ENCODE measurements at places on chromosomes 1 and 21.

GRCh38 chr1:157652859-157653493, 47.6 kb downstream of the FCRL3 start:
- DNase-seq: no peak

DNA sequence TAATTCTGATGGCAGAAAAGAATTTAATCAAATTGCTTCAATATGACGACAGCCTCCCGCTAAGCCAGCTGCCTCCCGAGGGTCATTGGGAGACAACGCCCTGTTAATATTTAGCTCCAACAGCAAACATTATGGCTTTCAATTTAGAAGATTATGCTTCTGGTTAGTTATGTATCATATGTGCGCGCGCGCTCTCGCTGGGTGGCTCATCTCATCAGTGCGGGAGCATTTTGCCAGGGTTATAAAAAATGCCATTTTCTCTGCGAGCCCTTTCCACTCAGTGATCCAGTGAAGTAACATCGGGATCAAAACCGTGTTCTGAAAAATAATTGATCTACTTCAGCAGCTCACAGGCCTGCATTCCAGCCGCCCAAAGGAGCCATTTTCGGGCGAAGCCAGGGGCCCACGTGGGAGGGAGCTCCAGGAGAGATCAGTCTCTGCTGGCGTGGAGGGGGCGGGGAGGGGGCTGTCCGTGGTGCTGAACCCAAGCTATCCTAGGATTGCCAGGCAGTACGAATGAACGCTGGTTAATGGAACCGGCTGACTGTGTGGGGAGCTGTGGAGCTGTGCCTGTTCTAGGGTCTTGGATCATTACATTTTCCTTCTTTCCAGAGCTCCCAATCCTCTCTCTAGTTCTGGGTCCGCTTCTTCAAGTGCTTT, 219.1 kb upstream of the ZC3H12A start:
- DNase-seq: peak; percentile 33

DNA sequence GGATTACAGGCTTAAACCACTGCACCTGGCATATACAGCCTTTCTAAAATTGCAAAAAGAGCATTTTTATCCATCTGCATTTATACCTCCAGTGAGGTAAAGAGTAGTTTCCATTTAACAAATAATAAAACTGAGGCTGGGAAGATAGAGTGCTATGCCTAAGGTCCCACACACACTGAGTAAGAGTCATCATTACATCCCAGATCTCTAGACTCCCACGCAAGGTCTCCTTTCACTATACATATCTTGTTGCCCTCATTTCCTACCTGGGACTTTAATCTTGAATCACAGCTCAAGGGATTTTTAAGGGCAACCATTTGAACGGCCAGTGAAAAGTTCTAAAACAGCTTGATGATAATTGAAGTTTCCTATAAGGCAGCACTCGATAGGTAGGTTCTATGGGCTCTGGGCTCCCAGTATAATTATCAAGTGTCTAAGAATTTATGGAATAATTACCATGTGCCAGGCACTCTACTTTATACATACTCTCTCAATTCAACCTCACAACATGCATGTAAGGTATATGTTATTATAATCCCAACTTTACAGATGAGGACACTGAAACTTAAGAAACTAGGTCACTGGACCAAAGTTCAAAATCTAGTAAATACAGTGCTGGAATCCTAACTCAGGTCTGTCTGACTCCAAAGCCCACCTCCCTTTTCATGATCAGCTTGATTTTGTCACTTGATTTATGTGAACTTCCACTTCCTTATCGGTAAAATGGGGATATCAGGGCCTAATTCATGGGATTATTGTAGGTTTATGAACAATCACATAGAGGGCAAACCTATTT, 23.3 kb upstream of the EPS15 start:
- no peak for DNase-seq

- DNase-seq: peak; percentile 61
These were observed 894.7 kb downstream of the ADGRL2 start for GRCh38 chr1:82695443-82695842.

DNA sequence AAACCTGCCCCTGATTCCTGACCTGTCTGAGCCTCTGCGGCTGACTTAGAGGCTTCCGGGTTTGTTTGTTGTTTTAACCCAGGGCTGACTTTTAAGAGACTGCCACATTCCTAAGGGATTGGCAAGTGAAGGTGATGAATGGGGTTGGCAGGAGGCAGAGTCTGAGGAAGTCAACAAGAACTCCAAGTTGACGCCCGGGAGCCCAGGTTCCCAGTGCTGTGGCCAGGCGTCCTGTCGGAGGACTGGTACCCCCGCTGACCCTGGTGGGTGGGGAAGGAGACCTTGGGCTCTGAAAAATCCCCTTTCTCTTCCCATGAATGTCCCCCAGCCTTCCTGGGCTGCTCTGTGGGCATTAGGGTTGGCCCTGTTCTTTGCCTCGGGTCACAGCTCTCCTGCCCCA, 19.7 kb upstream of the EPS8L3 start:
- DNase-seq: peak; percentile 73

GRCh38 chr1:174469687-174470086, 21.9 kb downstream of the GPR52 start:
- DNase-seq: no peak

DNA sequence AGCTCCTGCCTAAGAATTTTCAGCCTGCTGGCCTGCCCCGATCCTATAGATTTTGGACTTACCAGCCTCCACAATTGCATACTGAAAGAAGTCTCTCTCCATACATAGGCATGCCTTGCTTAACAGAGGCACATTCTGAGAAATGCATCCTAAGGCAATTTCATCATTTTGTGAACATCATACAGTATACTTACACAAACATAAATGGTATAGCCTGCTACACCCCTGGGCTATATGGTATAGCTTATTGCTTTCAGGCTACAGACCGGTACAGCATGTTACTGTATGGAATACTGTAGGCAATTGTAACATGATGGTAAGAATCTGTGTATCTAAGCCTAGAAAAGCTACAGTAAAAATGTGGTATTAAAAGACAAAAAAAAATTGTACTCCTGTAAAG, 174.7 kb downstream of the NRIP1 start:
- DNase-seq: no peak

GRCh38 chr21:31424058-31424457, 80.0 kb upstream of the TIAM1 start:
- DNase-seq: no peak

DNA sequence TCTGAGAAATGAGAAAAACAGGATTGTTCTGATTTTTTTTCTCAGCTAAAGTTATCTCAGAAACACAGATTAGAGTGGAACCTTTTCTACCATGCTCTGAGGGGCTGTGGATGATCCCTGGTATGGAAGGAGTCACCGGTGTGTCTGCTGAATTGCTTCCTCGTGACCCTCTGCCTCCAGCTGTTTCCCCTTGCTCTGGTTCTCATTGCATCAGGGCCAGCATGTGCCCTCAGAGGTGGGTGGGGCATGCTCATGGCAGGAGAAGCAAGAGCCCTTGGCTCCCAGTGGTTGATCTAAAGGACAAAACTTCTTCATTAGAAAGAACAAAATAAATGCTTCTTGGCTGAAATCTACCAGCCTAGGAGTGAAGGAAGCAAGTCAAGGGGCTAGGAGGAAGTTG, 183.2 kb upstream of the HMCN1 start:
- DNase-seq: no peak

GRCh38 chr1:245500546-245500945, 345.8 kb downstream of the KIF26B start:
- DNase-seq: no peak

- no peak for DNase-seq
These were observed 18.9 kb downstream of the NENF start for GRCh38 chr1:212451416-212452322.

- no peak for DNase-seq
These were observed 219.8 kb upstream of the PRMT6 start for GRCh38 chr1:106836708-106837107.

- DNase-seq: no peak
These were observed 210.3 kb downstream of the KCTD3 start for GRCh38 chr1:215777370-215777925.

DNA sequence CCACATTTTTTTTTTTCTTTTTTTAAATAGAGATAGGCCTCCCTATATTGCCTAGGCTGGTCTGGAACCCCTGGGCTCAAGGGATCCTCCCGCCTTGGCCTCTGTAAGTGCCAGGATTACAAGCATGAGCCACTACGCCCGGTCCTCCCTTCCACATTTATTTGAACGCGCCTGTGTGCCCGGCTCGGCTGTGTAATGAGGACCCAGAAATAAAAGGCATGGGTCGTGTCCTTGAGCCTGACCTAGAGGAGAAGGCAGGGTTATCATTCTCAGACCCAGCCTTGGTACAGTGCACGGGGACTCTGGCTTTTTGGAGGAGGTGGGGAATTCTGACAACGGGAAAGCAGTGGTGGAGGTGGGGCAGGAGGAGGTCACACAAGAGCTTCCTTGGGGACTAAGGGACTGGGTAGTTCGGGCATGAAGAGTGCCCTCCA, 841 bp downstream of the CENPF start:
- peak; percentile 30 for DNase-seq

DNA sequence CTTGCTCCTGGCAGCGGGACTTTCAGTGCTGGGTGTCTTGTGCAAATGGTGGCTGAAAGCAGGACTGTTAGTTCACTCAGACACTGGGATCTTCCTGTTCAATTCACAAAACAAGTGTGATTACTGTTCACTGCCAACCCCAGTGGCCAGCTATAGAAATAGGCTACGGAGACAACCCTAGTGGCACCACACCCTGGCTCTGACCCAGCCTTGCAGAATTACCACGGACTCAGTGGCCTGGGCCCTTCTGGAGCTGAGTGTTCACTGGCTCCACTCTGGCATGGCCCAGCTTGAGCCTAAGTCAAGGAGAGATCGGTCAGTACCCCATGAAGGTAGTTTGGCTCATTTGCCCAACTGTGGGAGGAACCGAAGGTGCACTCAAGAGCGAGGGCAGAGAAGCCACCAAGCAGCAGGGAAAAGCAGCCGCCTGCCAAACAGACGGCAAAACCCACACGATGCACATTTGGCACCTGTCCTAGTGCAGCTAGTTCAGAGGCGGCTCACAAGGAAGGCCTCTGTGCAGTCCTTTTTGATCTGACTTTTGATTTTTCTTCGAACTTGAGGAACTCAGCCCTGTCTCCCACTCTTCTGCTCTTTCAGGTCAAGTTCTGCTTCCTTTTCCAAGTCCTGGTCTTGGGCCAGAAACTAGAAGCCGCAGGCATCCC, 5.9 kb downstream of the KIAA2013 start:
- DNase-seq: no peak

DNA sequence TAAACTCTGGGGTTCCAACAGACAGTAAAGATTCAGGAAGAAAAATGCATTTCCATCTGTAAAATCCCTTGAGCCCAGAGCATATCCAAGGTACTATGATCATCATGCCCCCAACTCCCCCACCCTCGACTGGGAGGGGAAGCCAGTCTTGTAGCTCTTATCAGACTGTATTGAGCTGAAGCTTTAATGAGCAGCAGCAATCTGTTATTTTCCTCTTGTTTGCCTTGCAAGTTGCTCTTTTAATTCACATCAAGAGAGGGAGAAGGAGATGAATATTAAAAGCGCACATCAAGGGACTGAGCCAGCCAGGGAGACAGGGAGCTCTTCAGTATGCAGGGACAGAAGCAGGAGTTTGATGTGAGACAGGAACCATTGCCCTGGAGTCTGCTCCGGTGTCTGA, 52.5 kb upstream of the KCNA3 start:
- DNase-seq: no peak

DNA sequence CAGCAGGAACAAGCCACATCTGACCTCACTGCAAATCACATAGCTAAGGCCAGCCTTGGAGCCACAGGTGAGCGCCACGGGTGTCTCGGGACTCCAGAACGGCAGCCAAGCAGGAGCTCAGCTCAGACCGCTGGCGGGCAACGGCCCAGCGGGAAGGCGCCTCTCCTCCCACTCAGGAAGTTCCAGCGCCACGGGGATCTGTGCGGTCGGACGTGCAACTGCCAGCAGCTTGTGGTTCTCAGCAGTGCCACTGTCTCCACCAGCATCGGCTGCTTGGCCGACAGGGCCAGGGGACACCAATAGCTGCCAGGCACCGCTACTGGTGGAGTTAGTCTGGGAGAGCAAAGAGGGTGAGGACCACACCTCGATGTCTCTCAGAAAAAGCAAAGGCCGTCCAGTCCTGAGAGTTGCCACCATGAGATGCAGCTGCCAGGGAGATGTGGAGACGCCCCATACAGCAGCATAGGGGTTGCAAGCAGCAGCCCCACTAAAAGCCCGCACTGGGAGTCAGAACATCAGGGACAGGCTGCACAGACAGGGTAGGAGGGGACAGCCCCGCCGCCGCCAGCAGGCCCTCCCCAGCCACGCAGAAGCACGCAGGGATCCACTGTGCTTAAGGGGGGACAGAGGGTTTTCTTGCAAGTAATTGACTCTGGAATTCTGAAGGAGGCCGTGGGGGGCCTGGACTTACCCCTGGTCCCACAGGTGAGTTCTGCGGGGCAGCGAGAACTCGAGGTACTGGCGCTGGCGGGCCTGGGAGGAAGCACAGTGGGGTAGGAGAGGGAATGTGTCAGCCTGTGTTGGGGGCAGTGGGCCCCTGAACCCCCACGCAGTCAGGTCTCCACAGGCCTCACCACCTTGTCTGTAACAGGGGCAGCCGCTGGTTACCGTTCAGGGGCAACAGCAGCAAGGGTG, 83.5 kb downstream of the NPHP4 start:
- no peak for DNase-seq

GRCh38 chr1:9455487-9456234, 83.6 kb upstream of the SLC25A33 start:
- DNase-seq: peak; percentile 87

DNA sequence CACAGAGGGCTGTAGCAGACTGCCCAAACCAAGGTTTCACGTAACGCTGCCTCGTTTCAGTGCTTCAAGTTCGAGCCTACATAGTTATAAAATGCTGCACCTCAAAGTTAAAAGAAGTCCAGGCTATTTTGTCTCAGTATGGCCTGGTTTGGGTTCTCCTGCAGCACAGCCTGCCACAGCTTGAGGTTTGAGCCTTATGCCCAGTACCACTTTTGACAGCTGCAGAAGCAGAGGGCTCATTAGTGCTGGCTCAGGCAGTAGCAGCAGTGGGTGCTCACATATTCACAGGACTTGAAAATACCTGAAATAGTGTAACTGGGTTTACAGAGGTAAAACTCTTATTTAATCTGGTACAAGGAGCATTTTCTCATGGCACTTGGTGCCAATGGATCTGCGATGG, 15.3 kb downstream of the SPATA46 start:
- no peak for DNase-seq

DNA sequence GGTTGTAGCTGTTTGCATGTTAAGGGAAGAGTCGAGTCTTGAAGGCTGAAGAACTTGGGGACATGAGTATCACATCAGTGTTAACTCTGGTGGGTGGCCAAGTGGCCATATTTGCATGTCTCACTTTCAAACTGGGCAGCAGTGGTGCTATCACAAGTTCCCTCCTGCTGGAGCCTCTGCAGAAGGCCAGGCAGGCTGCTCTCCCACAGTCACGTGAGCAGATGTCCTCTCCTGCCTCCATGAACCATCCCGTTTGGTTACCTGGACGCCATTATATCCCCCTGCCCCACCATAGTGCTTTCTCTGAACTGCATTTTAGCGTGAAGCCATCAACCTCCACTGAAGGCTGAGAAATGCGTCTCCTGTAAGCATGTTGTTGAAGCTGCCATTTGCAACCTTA, 205.1 kb upstream of the LMO4 start:
- no peak for DNase-seq

Measured in dermis blood vessel endothelial cell (primary cell).